ENCODE measurements at places on chromosomes 11 and 22. TPM values are rescaled to one million over a fixed set of nuclear protein-coding genes. Genes with fewer than 3 reads are reported as not detected.

The SLC7A4 gene
- 0.30 TPM for total RNA-seq

The APLNR gene
- total RNA-seq = 0.39 TPM

The RIMBP3B gene
- 0.23 TPM for total RNA-seq

The VEGFB gene
- total RNA-seq = 54.3 TPM

The GAB2 gene
- 17.7 TPM for total RNA-seq

The SLC29A2 gene
- 0.78 TPM for total RNA-seq

The CHEK2 gene
- 8.3 TPM for total RNA-seq

The MYBPC3 gene
- not detected for total RNA-seq

The EHF gene
- total RNA-seq = 0.20 TPM

The JOSD1 gene
- 73.0 TPM for total RNA-seq

All from smooth muscle cell of the pulmonary artery (primary cell).